ENCODE measurements at places on chromosomes 13 and 19.

DNA sequence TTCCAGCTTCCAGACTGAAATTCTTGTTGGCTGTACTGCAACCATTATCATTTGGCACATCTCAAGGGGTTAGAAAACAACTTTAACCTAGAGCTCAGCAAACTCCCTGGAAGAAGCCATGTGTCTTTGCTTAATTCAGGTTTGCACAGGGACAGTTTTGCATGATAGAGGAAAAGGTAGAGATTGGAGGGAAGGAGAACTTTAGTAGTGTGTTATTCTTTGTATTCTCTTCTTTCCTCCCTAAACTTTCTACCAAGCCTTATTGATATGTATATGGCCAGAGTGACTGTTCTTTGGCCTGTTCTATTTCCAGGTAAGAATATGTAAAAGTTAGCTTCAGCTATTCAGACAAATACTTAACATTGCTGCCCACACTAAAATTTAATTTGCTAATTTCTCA is 53.1 kb downstream of the UGGT2 start:
- no peak for DNase-seq

DNA sequence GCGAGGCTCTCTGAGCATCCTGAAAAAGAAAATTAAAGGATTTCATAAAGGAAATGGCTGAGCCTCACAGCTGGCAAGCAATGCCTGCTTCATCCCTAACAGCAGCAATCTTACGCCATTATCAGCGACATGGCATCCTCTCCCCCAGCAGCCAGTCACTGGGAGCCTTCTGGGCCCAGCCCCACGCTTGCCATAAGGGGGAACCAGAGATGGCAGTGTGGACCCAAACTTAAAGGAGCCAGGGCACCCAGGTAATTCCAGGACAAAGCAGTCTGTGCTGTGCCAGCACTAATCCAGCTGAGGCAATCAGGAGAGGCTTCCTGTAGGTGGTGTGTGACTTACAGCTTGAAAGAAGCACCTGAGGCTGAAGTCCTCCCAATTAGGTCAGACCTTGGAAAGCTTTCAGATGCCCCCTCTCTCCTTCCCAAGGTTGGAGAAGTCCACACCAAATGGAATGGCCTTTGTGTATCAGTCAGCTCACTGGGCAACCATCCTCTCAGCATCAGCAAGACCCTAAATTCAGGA is 10.3 kb downstream of the VSTM2B start:
- DNase-seq, result no peak

- no peak for DNase-seq
Observed at GRCh38 chr13:45954836-45955800, 97.4 kb downstream of the ZC3H13 start.

DNA sequence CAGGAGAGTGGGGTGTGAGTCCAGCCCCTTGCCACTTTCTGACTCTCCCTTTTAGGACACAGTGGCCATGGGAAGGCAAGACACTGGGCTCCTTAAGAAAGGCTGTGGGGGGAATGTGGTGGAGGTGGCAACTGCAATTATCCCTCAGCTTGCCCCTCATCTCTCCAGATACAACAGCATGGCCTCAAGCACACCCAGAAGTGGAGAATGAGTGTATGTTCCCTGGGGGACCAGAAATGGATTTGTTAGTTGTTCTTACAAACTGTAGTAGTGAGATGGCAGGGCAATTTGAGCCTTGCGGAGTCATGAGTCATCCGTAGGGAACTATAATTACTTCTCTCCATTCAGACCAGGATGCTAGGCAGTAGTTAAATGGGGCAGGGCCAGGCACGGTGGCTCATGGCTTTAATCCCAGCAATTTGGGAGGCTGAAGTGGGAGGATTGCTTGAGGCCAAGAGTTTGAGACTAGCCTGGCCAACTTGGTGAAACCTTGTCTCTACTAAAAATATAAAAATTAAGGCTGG is 25.6 kb upstream of the CXCL17 start:
- DNase-seq, result peak; percentile 62

GRCh38 chr13:90477216-90477615 is 870.3 kb upstream of the MIR17HG start:
- DNase-seq, result no peak

GRCh38 chr19:29171525-29171924 is 41.4 kb downstream of the UQCRFS1 start:
- no peak for DNase-seq

DNA sequence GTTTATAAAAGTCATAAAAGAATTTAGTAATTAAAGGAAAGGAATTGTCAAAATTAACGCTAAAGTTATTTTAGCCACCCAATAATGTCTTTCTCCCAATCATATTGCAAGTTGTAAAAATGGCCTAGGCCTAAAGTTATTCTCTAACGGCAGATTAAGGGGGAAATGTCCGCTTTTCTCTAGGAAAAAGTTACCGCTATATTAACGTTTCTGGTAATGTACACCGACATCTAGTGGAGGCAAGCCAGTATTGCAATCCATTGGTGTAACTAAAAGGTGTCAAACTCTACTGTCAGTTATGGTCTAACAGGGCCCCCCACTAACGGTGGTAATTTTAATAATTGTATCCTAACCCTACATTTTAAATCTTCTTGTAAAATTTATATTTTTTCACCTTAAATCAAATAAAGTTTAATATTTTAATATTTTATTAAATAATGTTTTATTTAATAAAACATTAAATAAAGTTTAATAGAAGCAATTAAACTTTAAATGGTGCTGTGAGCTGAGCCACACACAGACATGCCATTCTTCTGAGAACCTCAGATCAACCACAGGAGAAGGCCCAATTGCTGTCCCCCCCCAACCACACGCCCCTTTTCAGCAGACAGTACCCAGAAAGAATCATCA is 35.9 kb upstream of the ZSCAN5A start:
- DNase-seq, result peak; percentile 57

- DNase-seq, result no peak
Observed at GRCh38 chr19:11423164-11423790, 4.2 kb upstream of the RGL3 start.

DNA sequence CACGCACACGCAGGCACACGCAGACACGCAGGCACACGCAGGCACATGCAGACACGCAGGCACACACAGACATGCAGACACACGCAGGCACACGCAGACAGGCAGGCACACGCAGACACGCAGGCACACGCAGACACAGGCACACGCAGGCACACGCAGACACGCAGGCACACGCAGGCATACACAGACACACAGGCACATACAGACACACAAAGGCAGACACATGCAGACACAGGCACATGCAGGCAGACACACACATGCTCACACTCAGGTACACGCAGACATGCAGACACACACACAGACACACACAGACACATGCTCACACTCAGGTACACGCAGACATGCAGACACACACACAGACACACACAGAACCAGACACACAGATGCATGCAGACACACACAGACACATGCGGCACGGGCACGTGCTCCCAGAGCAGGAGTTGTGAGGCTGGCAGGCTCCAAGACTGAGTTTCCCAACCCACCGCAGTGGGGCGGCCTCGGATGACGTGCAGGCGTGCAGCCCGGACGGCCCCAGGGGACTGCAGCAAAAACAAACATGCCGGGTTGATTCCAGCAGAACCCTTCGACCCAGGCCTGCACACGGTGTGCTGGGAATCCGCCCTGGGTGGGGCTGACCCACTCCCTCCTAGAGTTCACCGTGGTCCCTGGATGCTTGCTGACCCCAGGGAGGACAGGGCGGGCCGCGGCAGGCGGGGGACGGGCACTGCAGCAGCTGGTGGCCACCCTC is 100.0 kb downstream of the GADD45B start:
- peak; percentile 68 for DNase-seq

GRCh38 chr13:112446867-112447266 is 70.7 kb downstream of the SPACA7 start:
- no peak for DNase-seq

GRCh38 chr19:15640904-15641597 is 354 bp downstream of the CYP4F3 start:
- no peak for DNase-seq

- no peak for DNase-seq
Observed at GRCh38 chr13:76769271-76769791, 116.9 kb downstream of the KCTD12 start.

GRCh38 chr13:34764246-34764645 is 177.8 kb upstream of the NBEA start:
- no peak for DNase-seq

DNA sequence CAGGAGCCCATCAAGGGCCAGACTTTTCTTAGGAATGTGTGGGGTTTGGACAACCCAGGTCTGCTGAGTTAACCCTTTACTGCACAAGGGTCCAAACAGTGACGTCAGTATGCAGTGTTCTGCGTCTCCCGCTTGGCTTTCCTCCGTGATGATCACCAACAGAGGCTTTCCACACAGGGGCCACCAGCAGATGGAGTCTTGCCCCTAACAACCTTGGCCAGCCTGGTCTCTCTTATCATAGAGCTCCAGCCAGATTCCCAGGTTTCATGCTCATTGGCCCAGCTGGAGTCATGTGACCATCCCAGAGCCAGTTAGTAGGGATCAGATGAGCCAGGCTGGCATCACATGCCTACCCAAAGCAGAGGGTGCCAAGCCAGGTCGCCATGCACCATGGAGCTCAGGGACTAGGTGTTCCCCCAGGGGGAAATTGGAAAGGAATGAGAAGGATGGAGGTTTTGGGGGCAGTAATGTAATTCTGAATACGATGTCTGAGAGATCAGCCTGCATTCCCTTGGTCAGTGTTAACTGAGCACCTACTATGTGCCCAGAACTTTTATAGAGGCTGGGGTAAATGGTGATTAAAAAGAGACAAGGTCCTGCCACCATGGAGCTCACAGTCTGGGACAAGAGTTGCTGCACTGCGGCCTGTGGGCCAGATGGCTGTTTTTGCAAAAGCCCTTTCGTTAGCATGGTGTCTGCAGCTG is 61.2 kb downstream of the MYH14 start:
- DNase-seq, result no peak

- DNase-seq, result peak; percentile 66
Observed at GRCh38 chr13:26062853-26063444, 11.1 kb upstream of the SHISA2 start.
